ENCODE measurements at places on chromosomes 12 and 14. TPM values are rescaled to one million over a fixed set of nuclear protein-coding genes. Genes with fewer than 3 reads are reported as not detected.

ATF7IP gene
- total RNA-seq = 34.0 TPM

NRXN3 gene
- total RNA-seq = 4.0 TPM

RDH16 gene
- total RNA-seq = under 0.01 TPM

BHLHE41 gene
- total RNA-seq = 60.0 TPM

SLC17A8 gene
- total RNA-seq = not detected

SPRYD4 gene
- total RNA-seq = 4.3 TPM

B4GALNT3 gene
- 2.2 TPM for total RNA-seq

SMIM41 gene
- total RNA-seq = not detected

SIX4 gene
- total RNA-seq = under 0.01 TPM

All from melanocyte of skin (primary cell).